ENCODE measurements at places on chromosomes 13 and 19.

- DNase-seq: peak; percentile 67
Measured at GRCh38 chr13:104382951-104383350, 1316.7 kb upstream of the SLC10A2 start.

DNA sequence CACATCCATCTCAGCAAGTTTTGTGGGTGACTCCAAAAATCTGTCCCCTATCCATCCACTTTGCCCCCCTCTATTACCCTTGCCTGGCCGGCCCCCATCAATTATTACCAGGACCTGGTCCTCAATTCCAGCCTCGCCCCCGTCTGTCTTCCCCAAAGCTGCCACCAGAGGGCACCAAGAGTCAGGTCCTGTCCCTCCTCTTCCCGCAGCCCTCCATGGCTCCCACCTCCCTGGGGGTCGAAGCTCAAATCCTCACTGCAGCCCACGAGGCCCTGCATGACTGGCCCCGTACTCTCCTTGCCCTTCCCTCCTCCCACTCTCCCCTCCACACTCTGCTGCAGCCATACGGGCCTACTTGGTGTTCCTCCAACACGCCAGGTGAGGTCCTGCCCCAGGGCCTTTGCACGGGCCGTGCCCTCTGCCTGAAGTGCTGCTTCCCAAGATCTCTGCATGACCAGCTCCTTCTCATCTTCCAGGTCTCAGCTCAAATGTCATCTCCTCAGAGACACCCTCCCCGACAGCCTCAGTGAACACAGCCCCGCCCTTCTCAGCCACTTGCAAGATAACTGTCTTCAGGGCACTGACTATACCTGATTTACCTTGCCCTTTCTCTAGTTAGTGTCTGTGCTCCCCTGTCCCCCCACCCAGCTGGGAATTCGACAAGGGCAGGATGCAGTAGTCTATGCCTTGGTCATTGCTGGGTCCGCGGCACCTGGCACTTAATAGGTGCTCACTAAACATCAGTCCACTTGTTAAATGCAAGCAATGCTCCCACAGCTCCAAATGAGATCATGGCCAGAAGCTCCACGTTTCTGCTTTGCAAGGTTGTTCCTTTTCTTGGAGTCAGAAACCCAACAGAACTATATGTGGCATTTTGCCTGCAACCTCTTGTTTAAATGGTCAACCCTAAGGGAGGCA is 16.8 kb upstream of the SEMA6B start:
- no peak for DNase-seq

- peak; percentile 8 for DNase-seq
Measured at GRCh38 chr13:74675182-74675581, 541.0 kb upstream of the KLF12 start.

DNA sequence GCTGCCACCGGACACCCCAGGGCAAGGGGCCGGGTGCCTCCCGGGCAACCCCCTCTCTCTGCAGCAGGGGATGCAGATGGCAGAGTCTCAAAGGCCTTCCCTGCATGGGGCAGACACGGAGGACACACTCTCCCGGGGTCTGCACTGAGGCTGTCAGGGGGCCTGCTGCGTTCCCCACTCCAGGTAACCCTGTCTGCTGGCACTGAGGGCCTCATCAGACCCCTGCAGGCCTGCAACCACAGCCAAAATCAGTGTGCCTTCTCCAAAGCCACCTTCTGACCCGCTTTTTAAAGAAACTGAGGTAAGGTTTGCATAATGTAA is 93.9 kb downstream of the GNG7 start:
- DNase-seq: no peak

DNA sequence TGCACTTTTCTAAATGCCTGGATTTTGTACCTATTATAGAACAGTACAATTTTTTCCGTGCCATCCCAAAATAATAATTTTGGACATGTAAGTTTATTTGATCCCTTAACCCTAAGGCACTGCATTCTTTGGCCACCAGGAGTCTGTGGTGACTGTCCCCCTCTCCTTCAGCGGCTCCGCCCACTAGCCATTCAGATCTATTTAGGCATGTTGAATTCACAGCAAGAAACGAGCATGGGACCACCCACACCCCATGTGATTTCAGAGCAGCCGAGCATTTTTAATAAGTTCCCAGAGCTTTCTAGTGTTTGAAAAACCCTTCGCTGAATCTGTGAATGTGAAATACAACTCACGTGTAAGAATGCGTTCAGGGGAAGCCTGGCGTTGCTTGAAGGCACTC is 567.5 kb downstream of the MYO16 start:
- no peak for DNase-seq

GRCh38 chr13:37492075-37492474 is 106.5 kb downstream of the POSTN start:
- DNase-seq: no peak

DNA sequence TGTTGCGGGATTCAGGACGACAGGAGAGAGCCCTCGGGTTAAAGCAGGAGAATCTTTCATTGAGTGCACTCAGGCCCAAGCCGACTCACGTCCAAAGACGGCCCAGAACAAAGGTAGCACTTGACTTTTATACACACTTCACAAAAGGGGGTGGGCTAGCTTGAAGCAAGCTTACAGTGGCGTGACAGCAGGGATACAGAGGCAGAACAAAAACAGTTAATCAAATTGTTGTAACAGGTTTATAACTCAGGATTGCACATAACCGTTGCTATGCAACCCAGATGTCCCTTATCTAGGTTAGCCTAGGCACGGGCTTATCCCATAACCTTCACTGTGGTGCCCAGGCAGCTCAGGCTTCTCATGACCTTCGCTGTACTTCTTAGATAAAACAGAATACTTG is 2.0 kb downstream of the MED25 start:
- DNase-seq: no peak

DNA sequence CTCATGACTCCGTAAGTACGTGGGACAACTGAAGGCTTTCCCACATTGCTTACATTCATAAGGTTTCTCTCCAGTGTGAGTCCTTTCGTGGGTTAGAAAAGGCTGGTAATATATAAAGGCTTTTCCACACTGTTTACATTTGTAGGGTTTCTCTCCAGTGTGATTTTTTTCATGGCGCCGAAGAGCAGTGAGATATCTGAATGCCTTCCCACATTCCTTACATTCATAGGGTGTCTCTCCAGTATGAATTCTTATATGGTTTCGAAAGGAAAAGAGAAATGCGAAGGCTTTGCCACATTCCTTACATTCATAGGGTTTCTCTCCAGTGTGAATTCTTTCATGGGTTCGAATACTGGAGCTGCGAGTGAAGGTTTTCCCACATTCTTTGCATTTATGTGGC is 29.5 kb downstream of the ZNF490 start:
- no peak for DNase-seq

GRCh38 chr13:29999492-30000369 is 149.3 kb upstream of the UBL3 start:
- no peak for DNase-seq

DNA sequence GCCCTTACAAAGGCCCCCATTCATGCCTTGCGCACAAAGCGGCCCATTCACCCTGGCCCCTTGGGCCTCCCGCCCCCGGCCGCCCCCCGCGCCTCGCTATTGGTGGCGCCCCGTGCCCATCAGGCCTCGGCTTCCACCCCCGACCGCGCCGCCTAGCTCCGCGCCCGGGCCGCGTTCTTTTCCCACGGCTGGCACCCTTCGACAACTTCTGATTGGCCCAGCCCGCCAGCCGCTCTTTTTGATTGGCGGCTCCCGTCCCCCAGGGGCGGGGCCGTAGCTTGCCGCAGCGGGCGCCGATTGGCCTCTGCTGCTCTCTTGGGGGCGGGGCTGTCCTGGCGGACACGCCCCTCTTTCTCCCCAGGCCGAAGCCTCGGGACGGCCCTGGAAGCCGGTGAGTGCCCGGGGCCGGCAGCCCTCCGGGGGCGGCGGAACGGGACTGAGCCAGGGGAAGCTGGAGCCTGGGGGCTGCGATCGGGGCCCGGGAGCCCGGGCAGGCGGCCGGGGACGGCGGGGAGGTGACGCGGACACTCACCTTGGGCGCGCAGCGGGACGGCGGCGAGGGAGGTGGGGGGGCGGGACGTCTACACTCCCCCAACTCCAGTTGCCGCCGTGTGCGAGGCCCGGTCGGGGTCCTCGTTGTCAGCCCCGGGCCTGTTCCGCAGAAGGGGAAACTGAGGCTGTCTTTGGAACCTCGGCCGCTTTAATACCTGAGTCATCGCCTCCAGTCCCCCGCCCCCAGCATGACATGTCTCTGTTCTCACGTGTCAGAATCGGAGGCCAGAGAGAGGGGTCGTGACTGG is at the start of gene MYH14:
Gene MYH14, plus strand, starts transcription at position 342 of the 800 bp plus-strand sequence. CDS start 6,744 bp downstream, outside the sequence.
- no peak for DNase-seq

GRCh38 chr19:58544591-58545285 is 874 bp downstream of the TRIM28 start:
- DNase-seq: no peak

All from fibroblast of skin of left quadriceps (primary cell).